ENCODE measurements at places on chromosomes 3 and 15. TPM values are rescaled to one million over a fixed set of nuclear protein-coding genes. Genes with fewer than 3 reads are reported as not detected.
A peak's percentile ranks its signal among the peaks of the same experiment; 100 is the strongest.

- H3K27me3 ChIP-seq: peaks cover 36% of the 10 kb centered on the region
- H3K27ac ChIP-seq: no peak overlapping the region
- peaks cover 6% of the 10 kb centered on the region for H3K4me1 ChIP-seq
- H3K36me3 ChIP-seq: no peaks in the 10 kb centered on the region
- peak overlapping the region; percentile 78 for H3K4me3 ChIP-seq
Measured at GRCh38 chr3:143121241-143122088, 1.9 kb downstream of the CHST2 start.

DNA sequence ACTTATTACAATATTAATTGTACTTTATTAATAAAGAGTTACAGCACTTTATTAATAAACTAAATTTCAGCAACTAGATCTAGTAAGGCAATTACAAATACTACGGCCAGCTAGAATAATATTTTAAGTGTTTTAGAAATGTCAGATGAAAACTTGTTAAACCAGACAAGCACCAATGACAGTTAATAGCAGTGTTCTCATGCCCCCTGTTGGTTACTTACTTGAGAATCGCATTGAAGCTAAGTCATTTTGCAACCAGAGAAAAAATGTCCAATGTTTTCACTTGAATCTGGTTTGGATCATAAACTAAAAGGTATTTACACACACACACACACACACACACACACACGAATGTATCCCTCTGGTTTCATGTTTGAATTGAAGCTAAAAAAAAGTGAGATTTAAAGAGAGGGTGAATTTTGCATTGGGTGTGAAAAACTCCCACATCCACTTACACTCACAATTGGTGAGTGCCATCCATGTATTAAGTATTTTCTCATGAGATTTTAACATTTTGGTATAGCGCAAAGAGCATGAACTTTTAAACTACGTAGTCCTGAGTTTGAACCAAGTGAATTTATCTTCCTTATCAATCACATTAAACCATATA lies 347.7 kb downstream of the ZBBX start:
- H3K36me3 ChIP-seq: no peaks in the 10 kb centered on the region
- H3K4me3 ChIP-seq: no peak overlapping the region
- H3K27me3 ChIP-seq: no peaks in the 10 kb centered on the region
- H3K4me1 ChIP-seq: peaks cover 7% of the 10 kb centered on the region
- no peak overlapping the region for H3K27ac ChIP-seq

DNA sequence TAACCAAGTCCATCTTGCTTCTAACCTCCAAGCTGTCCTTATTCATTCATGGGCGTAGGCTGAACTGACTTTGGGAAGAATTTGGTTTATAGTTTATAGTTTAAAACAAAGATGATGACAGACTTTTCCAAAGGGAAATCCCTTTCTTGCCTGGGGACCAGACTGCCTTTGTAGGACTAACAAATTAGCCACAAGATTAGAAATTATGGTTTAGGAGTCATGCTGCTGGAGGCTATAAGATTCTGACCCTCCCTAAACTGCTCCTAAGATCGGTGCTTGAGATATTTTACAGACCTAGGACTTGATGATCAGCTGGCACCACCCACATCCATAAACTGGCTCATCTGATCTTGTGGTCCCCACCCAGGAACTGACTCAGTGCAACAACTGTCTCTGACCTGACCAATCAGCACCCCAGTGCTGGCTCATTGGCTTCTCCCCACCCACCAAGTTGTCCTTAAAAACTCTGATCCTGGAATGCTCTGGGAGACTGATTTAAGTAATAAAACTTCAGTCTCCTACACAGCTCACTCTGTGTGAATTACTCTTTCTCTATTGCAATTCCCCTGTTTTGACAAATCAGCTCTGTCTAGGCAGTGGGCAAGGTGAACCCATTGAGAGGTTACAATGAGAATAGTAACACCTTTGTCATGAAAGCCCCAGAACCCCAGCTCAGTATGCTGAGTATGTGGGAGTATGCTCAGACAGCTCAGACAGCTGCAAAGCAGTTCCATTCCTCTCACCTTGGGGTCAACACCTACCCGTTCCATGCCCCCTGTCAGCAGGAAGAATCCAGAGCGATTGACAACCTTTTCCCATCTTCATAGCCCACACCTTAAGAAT lies 51.6 kb upstream of the C15orf39 start:
- H3K27me3 ChIP-seq: no peaks in the 10 kb centered on the region
- H3K27ac ChIP-seq: no peak overlapping the region
- no peaks in the 10 kb centered on the region for H3K36me3 ChIP-seq
- DNase-seq: no peak
- no peaks in the 10 kb centered on the region for H3K4me1 ChIP-seq
- H3K4me3 ChIP-seq: no peak overlapping the region

DNA sequence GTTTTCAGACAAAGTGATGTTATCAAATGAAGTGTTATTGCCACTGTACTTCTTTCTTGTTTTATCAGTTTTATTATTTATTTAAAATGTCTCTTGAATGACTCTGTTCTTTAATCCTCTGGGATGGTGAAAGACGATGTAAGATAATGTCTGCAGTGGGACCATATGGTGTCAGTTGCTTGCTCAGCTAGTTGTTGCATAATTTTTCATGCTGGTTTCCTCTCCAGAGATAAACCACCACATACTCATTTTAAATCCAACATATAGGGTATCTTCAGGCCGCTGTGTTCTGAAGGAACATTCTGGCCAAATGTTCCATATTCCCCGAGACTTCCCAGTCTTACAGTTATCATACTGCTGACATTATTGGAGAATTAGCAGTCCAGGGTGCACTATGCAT lies 75.9 kb downstream of the GABRG3 start:
- H3K27ac ChIP-seq: no peak overlapping the region
- no peak for DNase-seq
- H3K27me3 ChIP-seq: no peaks in the 10 kb centered on the region
- no peaks in the 10 kb centered on the region for H3K36me3 ChIP-seq
- no peaks in the 10 kb centered on the region for H3K4me1 ChIP-seq
- H3K4me3 ChIP-seq: no peak overlapping the region

DNA sequence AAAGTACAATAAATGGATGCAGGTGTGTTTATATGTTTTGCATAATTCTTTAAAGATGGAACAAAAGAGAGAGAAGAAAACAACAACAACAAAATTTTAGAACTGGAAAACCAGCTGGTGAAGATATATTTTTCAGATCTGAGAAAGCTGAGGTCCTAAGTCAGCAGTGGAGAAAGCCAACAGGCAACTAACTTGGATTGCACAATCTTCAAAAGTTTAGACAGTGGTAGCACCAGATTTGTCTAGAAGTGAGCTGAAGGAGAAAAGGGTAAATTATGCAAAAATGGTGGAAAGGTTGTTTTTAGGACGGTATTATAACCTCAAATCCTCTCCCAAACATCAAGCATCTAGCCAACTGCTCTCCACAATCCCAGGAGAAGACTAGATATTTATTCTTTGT lies 17.0 kb downstream of the FGF12 start:
- no peak overlapping the region for H3K4me3 ChIP-seq
- H3K27ac ChIP-seq: no peak overlapping the region
- no peaks in the 10 kb centered on the region for H3K4me1 ChIP-seq
- no peak for DNase-seq
- H3K36me3 ChIP-seq: peaks cover 3% of the 10 kb centered on the region

Gene SMCO1
- total RNA-seq: not detected

Gene TGM4
- total RNA-seq: not detected

Gene RASGRF1
- total RNA-seq: 0.16 TPM

Gene ISY1
- total RNA-seq: 31.4 TPM

Gene KCNH8
- total RNA-seq: 3.5 TPM
